ENCODE measurements at places on chromosomes 16 and 17.

DNA sequence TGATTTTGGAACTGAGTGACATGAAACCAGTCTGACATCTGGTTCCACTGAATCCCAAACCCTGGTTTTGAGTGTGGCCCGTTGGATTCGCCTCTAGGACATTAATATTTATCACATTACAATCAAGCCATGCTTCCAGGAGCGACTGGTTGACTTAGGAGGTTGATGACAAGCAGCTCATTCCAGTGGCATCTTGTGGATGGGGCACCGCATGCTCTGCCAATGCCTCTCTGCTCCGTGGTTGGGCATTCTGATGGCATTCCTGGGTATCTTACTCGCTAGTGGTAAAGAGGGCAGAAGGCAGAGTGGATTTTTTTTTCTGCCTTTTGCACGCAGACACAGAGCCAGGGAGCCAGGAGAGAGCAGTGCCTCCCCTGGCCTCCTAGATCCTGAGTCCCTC lies 31.4 kb downstream of the CACNG4 start:
- no peak for DNase-seq

- DNase-seq: no peak
These were observed 15.2 kb downstream of the CD300LF start for GRCh38 chr17:74697515-74697914.

GRCh38 chr17:1460233-1460632 lies 4.2 kb upstream of the CRK start:
- peak; percentile 70 for DNase-seq

- no peak for DNase-seq
These were observed 9.3 kb downstream of the FAM83G start for GRCh38 chr17:18995220-18995619.

DNA sequence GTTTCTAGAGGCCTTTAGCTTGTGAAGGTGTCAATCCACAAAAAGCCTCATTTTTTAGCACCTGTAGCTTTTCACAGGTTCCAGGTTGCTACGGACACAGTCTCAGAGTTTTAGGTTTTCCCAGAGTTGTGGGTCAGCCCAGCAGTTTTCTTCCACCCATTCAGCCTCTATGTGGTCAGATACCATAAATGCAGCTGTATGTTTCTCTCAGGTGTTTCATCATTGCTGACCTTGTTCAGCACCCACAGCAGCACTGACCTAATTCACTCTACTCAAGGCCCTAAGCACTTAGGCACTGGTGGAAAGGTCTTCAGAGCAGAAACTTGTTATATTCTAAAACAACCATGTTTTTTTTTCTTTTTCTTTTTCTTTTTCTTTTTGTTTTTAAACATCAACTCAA lies 15.0 kb upstream of the SPACA3 start:
- no peak for DNase-seq

DNA sequence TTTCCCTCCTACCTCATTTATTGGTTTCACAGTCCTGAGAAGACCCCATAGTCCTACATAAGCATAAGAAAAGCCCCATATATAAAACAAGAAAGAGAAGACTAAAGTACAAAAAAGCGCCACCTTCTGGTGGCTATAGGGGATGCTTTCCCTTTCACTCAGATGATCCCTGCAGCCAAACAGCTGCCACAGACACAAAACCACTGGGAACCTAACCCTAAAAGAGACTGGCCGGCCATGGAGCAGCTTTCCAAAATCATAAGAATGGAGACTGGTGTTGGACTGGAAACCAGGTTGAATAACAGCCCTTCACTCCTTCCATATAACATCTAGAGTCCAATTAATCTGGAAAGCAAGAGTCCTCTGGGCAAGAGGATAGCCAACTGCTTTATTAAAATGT lies 11.4 kb downstream of the DYNC1LI2 start:
- DNase-seq: peak; percentile 26

DNA sequence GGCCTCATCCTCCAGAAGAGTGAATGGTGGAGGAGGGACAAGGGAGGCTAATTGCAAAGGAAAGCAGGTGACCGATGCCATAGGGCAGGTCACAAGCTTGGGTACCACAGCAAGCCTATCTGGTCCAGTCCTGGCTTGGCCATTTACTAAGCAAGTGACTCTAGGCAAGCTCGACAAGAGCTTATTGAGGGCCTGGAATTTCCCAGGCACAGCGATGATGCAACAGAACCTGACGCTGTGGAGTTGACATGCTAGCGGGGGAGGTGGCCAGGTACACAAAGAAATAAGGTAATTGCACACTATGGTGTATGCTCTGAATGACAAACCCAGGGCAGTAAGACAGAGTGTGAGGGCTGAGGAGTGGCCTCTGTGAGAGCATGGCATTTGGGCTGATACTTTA lies 98.5 kb downstream of the PGS1 start:
- peak; percentile 18 for DNase-seq

GRCh38 chr17:45261577-45262515 lies at the start of gene SPATA32:
SPATA32 (minus strand) TSS chr17:45262094; CDS start chr17:45262016, 78 bp downstream.
- DNase-seq: no peak

GRCh38 chr16:79263425-79263824 lies 337.1 kb downstream of the MAF start:
- DNase-seq: no peak

DNA sequence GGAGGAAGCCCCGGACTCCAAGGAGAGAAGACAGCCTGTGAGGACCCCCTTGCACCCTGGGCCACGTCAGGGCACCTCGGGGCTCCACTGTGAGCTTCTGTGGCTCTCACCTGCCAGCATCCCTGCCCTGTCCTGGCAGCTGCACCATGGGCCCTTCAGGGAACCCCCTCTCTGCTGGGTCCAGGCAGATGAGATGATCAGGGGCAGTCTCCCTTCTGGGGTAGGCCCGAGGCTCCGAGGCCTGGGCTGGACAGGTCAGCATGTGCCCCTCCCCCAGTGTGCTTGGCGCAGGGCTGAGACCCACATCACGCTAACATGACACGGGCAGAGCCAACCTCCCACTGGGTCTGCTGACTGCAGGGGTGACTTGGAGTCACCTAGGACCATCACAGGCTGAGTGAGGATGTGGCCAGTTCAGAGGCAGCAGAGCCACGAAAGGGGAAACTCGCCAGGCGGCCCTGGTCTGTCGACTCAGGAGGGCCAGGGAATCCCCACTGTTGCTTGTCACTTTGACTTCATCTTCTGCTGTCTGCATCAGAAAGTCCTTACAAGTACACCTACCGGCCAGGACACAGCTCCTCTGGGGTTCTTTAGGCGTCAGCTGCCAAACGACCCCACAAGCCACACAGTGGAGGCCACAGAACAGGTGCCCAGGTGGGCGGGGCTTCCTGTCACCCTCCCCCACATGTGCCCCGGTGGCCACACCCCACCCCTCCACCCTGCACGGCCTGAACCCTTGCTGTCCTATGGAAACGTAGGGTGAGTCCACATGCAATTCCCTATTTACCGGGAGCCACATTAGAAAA lies 2.2 kb downstream of the GALNS start:
- DNase-seq: no peak

- no peak for DNase-seq
These were observed 7.8 kb upstream of the PDP2 start for GRCh38 chr16:66872559-66872942.

DNA sequence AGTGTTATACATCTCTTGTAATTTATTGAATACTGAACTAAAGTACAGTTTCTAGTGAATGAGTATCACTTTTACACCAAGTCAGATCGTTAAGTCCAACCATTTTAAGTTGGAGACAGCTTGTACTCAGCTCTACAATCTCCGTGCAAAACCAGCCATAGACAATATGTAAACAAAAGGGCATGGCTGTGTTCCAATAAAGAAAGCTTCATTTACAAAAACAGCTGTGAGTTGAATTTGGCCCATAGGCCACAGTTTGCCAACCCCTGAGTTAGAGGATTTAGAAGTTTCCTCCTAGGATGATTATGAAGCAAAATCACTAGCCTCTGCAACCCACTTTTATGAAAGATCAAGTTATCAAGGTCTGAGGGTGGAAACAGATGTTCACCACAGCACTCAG lies 105.7 kb upstream of the RCVRN start:
- DNase-seq: no peak

DNA sequence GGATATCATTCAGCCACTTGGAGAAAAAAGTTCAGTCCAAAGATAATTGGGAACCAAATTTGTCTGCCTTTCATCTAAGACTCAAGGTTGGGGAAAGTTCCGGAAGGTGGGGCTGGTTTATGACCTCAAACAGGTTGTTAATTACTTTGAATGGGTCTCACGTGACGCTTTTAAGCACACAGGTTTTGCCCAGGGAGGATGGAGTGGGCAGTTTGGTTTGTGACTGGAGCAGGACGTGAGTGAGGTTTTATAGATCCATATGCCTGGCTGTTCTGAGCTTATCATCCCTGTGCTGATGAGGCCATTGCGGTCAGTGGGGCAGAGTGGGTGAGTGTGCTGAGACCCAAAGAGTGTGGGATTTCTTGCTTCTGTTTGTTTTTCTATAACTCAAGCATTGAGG lies 38.7 kb upstream of the GPRC5B start:
- DNase-seq: no peak

GRCh38 chr17:50102164-50102991 lies 7.2 kb downstream of the PDK2 start:
- DNase-seq: peak; percentile 65

GRCh38 chr16:71526111-71526631 lies at the start of gene CHST4:
CHST4 (plus strand) TSS chr16:71526426; CDS start chr16:71536678, 10,252 bp downstream.
- DNase-seq: peak; percentile 22

DNA sequence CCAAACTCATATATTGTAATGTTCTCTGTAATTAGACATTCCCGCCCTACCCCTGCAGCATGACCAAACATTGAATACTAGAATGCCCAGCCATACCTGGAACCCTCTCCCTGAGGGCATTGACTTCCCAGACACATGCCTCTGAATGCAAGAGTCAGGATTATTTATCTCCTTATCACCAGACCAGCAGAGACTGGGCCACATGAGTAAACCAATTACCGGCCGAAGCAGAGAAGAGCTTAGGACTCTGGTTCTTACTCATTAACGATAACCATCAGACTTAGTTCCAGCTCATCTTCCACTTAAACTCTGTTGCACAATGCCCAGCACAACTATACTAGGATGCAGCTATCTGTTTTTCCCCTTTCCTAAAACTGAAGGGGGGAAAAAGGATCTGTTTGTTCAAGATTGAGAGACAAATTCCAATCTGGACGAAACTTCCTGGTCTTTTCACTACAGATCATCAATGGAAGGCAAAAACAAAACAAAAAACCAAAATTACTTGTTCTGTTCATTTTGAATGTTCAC lies 88.2 kb upstream of the CORO6 start:
- peak; percentile 97 for DNase-seq

DNA sequence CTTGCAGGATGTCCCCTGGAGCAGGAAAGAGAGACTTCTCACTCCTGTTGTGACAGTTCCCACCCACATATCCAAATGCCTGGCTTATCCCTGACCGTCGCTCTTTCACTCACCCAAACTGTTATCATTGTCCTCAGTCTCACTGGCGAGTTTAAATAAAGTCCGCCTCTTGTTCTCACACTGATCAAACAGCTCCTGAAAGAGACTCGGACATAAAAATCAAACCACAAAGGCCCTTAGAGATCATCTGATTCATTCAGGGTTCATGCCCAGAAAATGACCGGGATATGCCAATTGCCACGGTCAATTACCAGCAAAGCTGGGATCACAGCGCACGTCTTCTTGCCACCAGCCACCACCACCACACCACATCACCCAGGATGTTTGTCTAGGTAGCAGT lies 19.9 kb downstream of the GGA3 start:
- DNase-seq: no peak

DNA sequence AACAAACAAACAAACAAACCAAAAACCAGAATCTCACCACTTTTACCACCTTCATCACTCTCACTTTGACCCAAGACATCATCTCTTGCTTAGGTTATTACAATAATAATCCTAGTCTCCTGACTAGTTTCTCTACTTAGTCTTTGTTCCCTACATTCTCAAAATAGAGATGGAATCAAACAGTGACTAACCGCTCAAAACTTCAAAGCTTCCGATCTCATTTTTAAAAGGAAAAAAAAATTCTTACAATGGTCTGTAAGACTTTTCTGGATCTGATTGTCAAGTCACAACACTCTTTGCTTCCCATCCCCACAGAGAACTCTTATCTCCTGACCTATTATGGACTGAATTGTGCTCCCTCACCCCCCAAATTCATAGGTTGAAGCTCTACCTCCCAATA lies 60.9 kb downstream of the SPAG9 start:
- DNase-seq: no peak

DNA sequence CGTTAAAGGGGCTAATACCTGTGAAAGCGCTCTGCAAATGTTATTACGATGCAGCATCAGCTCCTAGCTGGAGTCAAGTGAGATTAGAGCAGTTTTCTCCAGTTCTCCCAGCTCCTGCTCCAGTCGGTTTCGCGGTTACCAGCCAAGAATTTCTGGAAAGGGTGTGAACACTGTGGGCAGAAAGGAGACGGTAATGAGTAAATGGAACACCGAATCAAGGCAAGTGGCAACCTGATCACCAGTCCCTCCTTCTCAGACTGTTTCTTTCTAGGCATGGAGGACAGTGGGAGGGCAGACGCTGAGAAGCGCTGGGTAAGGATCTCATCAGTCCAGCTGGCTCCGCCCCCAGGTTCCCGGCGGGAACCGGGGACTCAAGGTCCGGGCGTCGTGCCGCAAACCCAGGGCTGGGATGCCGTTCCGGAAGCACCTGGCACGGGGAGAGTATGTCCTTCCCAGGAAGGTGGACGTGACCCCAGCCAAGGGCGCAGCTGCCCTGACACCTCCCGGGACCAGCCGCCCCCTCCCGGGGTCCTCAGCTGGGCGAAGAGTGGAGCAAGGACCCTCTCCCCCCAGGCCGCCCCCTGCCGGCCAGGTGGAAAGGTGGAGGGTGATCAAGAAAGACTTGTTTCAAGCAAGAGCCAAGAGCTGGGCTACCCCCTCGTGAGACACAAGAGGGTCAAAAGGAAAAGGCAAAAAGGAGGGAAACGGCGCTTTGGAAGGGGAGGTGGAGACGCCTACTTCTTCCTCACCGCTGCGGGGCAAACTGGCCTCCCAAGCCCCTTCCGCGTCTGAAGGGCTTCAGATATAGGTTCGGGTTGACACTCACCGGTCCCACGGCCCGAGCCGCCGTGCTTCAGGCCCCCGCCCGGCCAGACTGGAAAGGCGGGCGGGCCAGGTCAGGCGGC lies 481 bp downstream of the MYO19 start:
- peak; percentile 83 for DNase-seq

DNA sequence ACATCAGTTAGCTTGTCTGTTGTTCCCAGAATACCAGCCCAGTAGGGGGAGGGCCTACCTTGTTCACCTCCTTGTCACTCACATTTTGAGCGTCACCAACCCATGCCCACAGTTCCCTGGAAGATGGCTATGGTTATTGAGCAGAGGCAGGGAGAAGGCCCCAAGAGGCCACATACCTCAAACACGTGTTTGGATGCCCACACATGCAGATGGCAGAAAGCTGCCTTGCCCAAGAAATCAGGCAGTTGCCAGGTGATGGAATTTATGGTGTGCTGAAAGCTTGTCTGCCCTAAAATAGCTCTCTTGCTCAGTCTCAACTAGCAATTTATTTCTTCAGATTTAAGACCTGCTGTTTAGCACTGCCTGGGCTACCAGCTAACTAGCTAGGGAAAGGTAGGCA lies 16.5 kb upstream of the CMTM4 start:
- DNase-seq: peak; percentile 37

DNA sequence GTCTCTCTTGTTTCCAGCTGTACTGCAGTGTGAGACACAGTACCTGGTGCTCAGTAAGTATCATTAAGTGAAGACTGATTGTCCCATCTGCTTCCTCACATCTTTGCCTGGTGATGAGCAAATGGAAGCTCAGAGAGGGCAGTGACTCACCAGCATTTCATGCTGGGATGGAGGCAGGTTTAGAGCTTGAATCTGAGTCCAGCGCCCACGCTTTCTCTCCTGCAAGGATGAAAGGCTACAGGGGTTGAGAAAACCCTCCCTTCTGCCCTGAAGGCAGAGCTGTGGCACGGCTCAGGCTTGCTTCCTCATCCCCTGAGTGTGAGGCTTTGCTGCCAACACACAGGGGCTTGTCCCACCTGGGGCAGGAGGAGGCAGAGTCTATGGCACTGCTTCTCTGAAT lies 1.5 kb upstream of the RNF112 start:
- DNase-seq: peak; percentile 61
